GF-D8 (cell line): ENCODE measurements at places on chromosomes 6 and 20.

DNA sequence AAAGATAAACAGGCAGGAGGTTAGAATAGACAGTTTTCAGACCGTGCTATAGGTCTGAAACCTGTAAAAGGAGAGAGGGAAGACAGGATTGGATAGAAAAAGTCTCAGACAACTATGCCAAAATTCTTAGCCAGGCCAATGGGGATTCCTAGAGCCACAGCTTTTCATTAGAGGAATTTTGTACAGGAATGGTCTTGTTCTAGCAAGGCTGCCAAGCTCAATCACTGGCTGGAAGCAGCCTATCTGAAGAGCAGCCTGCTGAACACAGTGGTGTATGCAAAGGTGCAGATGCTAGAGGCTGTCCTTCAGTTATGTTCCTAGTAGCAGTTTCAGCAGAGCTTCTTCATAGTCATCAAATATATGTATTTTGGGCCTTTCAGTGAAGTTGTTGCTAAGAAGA lies 313.1 kb downstream of the GRIK2 start:
- DNase-seq = no peak

DNA sequence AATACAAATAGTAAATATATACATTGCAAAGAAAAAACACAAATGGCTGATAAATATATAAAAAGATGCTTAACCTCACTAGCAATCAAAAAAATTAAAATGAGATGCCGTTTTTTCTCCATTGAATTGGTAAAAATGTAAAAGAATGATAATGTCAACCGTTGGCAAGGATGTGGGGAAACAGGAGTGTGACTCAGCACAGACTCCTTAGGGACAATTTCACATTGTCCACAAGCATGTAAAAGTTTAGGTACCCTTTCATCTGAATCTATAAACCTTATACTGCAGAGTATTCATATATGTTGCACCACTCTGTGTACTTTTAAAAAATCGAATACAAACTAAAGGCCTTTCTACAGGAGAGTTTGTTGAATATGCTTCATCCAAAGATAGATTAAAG lies 143.1 kb upstream of the RREB1 start:
- no peak for DNase-seq

DNA sequence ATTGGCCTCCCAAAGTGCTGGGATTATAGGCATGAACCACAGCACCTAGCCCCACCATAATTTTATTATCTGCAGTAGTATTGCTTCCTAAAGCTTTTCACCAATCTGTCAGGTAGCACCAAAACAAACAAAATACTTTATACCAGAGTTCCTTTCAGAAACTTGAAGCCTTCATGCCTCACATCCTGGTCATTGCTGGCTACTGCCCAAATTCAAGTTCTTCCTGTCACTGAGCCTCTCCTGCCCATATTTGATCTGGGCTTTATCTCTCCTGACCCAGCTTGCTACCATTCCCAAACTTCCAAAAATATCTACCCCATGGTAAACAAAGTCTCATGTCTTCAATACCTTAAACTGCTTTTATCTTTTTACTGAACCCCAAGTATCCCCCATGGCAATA lies 34.9 kb upstream of the DST start:
- DNase-seq = no peak

- no peak for DNase-seq
These were observed 142.7 kb downstream of the TENT5A start for GRCh38 chr6:81609736-81610135.

GRCh38 chr20:61556111-61556510 lies 304.1 kb downstream of the CDH4 start:
- no peak for DNase-seq

GRCh38 chr6:21078497-21078896 lies 515.1 kb upstream of the SOX4 start:
- DNase-seq = no peak

DNA sequence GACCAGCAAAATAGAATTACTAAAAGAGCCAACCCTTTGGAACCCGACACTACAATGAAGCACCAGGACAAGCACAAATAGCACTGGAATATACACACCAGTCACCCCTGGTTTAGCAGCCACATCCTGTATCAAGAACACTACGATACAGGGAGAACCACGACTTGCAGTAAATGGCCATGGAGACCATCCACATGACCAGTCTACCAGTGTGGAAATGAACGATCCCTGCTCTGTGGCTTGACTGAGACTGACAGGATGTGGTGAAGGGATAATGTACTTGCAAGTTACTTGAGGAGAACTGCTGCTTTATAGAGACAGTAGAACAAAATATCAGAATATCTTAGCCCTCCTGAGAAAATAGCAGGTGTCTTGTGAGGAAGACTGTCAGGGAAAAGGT lies 169.6 kb downstream of the COL9A1 start:
- DNase-seq = no peak

GRCh38 chr6:42078386-42078785 lies 28.1 kb downstream of the TAF8 start:
- DNase-seq = no peak

- DNase-seq = no peak
These were observed 72.3 kb downstream of the BTBD9 start for GRCh38 chr6:38567436-38567835.

DNA sequence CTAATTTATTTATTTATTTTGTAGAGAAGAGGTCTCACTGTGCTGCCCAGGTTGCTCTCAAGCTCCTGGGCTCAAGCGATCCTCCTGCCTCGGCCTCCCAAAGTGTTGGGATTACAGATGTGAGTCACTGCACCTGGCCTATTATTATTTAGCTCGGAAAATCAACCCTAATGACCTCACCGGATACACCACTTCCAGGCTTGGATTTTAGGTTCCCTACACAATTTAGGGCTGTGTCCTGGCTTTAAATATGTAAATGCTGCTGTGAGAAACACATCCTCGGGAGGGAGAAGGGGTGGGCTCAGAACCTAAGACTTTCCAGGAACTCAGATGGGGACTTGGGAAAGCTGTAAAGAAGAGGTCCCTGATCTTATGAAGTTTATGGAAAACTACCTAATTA lies 51.0 kb upstream of the SLC32A1 start:
- no peak for DNase-seq

- DNase-seq = no peak
These were observed 28.7 kb upstream of the RPS6KA2 start for GRCh38 chr6:166655713-166656229.

DNA sequence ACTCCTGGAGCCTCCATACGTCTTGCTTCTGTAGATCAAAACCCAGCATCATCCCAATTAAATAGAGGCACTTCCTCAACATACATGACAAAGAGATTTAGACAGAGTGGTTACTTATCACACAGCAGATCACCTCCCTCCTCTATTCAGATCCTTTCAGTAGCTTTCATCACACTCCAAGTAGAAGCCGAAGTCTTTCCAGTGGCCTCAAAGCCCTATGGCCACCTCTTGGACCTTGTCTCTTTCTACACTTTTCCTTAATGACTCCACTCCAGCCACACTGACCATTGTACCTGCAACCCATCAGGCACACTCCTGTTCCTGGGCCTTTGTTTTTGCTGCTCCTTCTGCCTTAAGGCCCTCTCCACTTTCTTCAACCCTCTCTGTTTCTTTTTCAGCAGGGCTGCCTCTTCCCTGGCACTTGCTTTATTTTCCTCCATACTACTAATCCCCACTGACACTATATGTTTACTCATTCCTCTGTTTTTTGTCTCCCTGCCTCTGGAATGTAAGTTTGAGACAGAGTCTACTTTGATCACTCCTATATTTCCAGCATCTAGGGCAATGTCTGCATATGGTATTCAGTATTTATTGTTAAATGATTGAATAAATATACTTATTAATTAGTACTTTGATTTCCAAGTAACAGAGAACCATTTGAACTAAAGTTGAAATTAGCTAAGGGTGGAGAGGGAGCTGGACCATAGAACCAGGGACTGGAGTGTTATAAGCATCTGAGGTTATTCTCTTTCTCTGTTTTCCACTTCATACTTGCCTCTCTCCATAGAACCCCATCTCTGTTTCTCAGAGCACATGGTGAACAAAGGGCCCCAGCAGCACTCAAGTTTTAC lies 43.4 kb upstream of the TRAM2 start:
- peak; percentile 15 for DNase-seq

- DNase-seq = no peak
These were observed 41.0 kb downstream of the PHF3 start for GRCh38 chr6:63676412-63677114.

DNA sequence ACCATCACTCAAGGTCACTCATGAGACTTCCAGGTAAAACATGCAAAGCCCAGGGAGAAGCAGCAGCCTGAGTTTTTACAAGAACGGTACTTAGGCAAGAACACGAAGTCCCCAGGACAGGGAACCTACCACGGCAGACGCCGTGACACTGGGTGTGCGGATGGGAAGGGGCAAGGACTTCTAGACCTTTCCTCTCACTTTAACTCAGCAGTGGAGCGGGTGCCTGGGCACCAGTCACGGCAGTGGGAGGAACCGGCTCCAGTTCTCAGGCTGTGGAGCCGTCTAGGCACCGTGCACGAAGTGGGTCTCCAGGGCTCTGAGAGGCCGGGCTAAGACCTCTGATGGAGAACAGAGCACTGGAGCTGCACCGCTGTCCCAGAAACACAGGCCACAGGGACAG lies 2.5 kb downstream of the ZBTB46 start:
- DNase-seq = no peak

DNA sequence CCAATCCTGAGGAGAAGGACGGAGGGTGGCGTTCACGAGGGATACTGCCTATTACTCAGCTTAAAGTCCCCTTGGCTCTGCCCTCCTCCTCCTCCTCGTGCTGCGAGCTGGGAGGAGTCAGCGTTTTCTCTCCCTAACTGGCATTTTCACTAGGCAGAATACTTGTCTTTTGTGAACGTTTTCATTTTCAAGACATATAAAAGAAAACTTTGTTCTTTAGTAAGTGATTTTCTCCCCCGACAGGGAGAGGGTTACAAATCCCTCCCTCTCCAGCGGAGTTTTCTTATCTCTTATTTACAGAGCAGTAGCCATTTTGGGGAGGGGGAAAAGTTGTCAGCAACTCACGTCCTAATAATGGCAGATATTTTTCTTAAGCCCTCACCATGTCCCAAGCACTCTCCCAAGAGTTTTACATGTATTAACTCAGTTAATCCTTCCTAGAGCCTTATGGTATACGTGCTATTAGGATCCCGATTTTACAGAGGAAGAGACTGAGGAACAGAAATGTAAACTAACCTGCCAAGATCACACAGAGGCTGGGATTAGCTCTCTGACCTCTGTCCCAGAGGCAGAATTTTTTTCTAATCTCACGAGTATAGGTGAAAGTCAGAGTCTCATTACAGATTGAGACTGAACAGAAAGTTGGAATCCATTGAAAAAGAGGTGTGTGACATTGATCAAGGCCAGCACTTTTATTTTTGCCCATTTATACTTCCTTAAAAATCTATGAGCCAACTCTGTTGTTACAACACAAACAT lies 30.0 kb upstream of the ZNF217 start:
- DNase-seq = peak; percentile 66

DNA sequence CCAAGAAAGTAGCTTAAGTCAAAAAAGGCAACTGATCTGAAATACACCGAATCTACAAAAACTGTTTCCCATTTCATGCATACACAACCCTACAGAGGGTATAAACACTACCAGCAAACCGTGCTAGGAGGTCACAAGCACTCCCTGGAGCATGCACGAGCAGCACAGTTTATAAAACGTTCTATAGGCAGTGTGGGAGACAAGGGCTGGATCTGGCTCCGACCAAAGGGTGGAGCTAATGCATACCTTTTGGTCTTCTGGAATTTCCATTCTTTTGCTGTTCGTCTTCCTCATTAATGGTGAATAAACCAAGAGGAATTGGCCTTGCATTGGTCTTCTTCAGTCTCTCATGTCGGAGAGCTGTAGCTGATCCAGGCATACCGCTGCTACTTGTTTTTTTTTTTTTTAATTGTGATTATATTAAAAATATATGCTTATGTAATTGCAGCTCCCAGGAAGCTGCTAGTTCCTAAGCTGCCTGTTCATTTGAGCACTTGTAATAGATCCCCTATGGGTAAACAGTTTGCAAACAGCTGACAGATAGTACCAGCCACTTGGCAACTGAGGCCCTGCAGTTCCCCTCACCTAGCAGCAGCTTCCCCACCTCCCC lies 24.5 kb downstream of the MAP7 start:
- no peak for DNase-seq

DNA sequence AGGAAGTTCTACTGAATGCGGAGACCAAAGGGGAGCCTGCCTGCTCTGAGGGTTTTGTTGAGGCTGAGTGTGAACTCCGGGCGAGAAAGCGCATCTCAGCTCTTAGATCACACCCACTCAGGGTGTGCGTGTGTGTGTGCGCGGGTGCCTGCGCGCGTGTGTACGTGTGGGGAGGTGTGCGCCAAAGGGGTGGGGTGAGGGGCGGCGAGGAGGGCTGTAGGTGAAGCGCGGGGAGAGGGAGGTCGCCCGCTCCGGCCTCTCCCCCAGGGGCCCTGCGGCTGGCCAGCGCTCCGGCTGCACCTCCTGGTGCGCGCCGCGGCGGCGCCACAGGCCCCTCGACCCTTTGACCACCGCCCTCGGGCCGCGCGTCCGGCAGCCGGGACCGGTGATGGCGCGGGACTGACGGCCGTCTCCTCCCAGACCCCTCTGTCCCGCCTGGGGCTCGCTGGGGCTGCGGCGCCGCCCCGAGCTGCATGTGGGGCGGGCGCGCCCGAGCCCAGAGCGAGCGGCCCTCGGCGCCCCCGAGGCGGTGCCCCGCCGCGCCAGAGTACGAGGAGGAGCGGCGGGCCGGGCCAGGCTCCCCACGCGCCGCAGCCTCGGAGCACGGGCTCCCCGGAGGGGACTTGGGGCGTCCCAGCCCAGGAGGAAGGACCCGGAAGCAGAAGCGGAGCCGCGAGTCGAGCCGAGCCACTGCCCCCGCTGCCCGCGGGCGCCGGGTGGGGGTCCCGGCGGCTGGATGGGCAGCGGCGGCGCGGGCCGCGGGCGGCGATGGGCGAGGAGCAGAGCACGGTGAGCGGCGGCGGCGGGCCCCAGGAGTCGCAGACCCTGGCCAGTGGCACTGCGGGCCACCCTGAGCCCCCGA lies at the start of gene RNF217:
TSS of gene RNF217 (plus strand) at position 661 of the 862 bp plus-strand sequence. CDS start at position 769, 108 bp downstream.
- DNase-seq = no peak

- DNase-seq = peak; percentile 38
These were observed 1.6 kb downstream of the SRPK1 start for GRCh38 chr6:35919085-35919826.

DNA sequence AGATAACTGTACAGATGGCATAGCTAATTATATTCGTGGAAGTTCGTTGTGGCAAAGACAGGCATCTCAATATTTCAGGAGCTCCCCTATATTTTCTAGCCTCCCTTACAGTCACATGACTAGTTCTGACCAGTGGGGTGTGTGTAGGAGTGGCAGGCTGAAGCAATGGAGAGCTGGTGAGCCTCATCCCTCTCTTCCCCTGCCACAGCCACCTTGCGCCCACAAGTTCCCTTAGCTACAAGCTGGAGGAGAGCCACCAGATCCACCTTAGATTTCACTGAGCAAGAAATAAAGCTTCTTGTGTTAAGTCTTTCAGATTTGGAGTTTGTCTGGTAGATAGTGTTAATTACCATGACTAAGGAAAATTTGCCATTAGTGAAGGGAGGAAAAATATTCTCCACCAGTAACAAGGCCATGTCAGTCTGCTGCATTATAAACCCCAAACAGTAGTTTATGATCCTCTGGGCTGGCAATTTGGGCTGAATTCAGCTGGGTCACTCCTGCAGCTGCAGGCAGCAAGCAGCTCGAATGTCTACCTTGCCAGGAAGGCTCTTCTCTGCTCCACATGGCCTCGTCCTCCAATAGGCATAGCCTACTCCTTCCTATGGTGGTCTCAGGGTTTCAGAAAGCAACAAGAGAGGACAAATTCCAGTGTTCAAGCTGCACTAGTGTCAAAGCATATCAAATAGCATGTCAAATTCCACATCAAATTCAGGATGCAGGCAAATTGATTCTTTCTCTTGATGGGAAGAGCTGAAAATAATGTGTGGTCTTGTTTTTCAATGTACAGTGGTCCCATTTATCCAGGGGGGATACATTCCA lies 7.4 kb upstream of the RBCK1 start:
- peak; percentile 23 for DNase-seq
